Cerebellum (tissue), 4 donors: ENCODE measurements at places on chromosomes 11 and 22. TPM values are rescaled to one million over a fixed set of nuclear protein-coding genes. Genes with fewer than 3 reads are reported as not detected.

GRCh38 chr11:92880381-92880780 is 89.1 kb upstream of the MTNR1B start:
- no peak for DNase-seq

GRCh38 chr11:84853841-84854497 is 773.2 kb downstream of the DLG2 start:
- DNase-seq, result no peak

The DGCR6 gene
- total RNA-seq, result 8.6 TPM

DNA sequence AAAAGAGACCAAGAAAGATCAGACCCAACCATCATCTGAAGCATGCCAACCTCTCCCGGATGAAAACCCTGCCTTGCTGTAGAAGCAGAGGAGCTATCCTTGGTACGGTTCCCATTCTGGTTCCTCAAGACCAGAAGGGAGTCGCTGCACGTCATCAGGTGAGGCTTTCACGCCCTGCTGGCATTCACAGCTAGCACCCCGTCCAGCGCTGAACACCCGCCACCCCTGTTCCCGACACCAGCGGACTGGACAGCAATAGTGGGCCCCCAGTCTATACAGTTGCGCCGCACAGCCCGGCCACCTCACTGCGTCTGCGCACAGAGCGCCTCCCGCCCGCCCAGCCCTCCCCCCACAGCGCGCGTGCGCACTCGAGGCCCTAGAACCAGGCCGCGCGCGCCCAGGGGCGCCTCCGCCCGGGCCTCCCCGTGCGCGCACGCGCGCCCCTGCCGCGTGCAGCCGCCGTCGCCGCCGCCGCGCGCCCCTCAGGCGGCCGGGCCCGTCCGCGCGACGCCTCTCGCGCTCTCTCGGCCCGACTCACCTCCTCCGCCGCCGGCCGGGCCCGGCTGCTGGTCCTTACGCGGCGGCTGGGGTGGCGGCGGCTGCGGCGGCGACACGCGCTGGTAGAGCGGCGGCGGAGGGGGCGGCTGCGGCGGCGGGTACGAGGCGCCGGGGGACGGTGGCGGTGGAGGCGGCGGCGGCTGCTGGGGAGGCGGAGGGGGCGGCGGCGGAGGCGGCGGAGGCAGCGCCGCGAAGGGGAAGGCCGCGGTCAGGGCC is 706 bp downstream of the SF1 start:
- DNase-seq, result peak; percentile 93

DNA sequence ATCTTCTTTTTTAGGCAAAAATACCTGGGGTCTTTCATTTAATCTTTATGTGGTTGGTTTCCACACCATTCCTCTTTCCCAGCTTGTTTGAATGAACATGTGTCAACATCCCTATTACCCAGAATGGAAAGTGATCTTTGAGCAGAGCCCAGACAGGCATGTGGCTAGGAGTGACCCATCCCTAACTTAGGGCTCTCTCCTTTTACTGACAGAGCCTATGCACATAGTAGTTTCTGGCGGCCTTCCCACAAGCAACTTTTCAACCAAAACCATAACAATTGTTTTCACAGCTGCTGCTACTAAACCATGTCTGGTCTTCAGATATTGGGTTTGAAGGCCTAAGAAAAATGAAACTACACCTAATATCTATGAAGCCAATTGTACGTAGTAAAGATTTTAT is 107.5 kb downstream of the TENM4 start:
- DNase-seq, result no peak

The TCF20 gene
- total RNA-seq, result 33.2 TPM

The NAALADL1 gene
- 4.1 TPM for total RNA-seq

The COMMD9 gene
- total RNA-seq, result 34.8 TPM

DNA sequence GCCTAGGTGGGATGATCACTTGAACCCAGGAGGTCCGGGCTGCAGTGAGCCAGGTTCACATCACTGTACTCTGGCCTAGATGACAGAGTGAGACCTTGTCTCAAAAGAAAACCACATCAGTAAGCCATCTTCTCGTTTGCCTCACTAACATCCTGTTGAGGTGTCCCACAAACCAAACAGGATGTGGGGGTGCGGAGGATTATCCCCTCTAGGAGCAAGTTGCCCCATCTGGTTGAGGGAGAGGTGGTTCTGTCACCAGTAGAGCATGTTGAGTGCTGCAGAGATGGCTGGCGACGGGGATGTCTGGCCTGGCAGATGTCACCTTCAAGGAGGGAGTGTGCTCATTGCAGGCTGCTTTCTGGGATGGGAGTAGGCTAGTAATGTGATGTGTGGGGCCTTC is 72.4 kb downstream of the ZNRF3 start:
- peak; percentile 43 for DNase-seq

- DNase-seq, result no peak
These were observed 10.9 kb downstream of the TUBA8 start for GRCh38 chr22:18121506-18121905.

The SEPTIN5 gene
- total RNA-seq, result 111 TPM

DNA sequence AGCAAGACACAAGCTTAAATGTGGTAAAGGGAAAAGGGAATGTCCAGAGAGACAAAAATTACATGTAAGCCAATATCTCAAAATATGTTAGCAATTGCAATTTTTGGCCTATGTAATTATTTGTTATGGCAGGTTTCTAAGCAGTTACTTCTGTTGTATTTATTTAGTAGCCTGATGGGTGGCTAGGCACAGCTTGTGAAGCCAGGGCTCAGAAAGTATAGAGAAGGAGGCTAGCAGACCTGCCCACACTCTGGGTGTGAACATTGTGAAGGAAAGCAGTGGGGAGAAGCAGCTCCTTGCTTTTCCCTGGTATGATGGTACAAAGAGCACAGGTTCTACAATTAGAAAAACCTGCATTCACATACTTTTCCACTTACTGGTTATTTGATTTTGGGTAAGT is 196.5 kb upstream of the PGR start:
- DNase-seq, result no peak

- no peak for DNase-seq
These were observed 75.7 kb downstream of the CYB5R2 start for GRCh38 chr11:7597620-7598019.

- DNase-seq, result no peak
These were observed 10.9 kb upstream of the ARHGEF17 start for GRCh38 chr11:73297231-73297590.

GRCh38 chr11:91308069-91308468 is 916.5 kb upstream of the FAT3 start:
- DNase-seq, result no peak

The CD82 gene
- total RNA-seq, result 6.4 TPM

The TUB gene
- 76.3 TPM for total RNA-seq

The KRTAP5-10 gene
- total RNA-seq, result not detected

The PLEKHA7 gene
- total RNA-seq, result 14.9 TPM

The LRRC10B gene
- total RNA-seq, result 5.0 TPM

- no peak for DNase-seq
These were observed 14.5 kb downstream of the CRYBA4 start for GRCh38 chr22:26636296-26636695.

DNA sequence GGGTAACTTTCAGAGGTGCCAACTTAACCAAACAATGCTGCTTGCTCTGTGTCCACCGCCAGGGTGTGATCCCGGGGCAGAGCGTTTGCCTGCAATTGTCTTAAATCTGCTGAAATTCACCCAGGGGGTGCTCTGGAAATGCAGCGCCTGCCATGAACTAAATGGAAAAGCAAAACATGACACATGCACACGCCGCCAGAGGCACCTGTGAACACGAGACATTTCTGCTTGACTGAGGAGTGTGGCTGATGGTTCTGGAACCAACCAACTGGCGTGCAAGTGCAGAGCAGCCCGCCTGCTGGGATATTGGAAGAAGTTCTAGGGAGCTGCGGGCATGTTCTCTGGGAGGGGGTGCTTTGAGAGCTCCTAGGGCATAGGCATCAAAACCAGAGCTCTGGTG is 30.4 kb downstream of the DSCAML1 start:
- peak; percentile 69 for DNase-seq
